ENCODE measurements at places on chromosomes 13 and 19. TPM values are rescaled to one million over a fixed set of nuclear protein-coding genes. Genes with fewer than 3 reads are reported as not detected.

MADCAM1 gene
- total RNA-seq, result 0.48 TPM

RFPL4A gene
- 0.35 TPM for total RNA-seq

ZNF506 gene
- total RNA-seq, result 0.08 TPM

ASPDH gene
- not detected for total RNA-seq

FCAR gene
- not detected for total RNA-seq

SPRY2 gene
- 16.1 TPM for total RNA-seq

ETV2 gene
- total RNA-seq, result 2.5 TPM

SLC10A2 gene
- not detected for total RNA-seq

INTS6 gene
- total RNA-seq, result 9.8 TPM

FBL gene
- 729 TPM for total RNA-seq

EXOSC5 gene
- total RNA-seq, result 74.8 TPM

TMC4 gene
- total RNA-seq, result 0.79 TPM

ZNF563 gene
- total RNA-seq, result not detected

CYP2S1 gene
- 21.8 TPM for total RNA-seq

RNF17 gene
- not detected for total RNA-seq

ZNF792 gene
- total RNA-seq, result 1.4 TPM

SLC7A9 gene
- 0.39 TPM for total RNA-seq

FARP1 gene
- 15.8 TPM for total RNA-seq

COL4A1 gene
- total RNA-seq, result 93.4 TPM

BCKDHA gene
- 36.6 TPM for total RNA-seq

KIR3DL1 gene
- not detected for total RNA-seq

LILRA6 gene
- total RNA-seq, result not detected

DNAAF3 gene
- total RNA-seq, result 6.9 TPM

LRRC25 gene
- total RNA-seq, result not detected

GPR183 gene
- total RNA-seq, result not detected

PALM gene
- 14.8 TPM for total RNA-seq

LIG1 gene
- 64.4 TPM for total RNA-seq

C13orf42 gene
- not detected for total RNA-seq

TUBB4A gene
- total RNA-seq, result 6.5 TPM

FPR1 gene
- 0.13 TPM for total RNA-seq

MEIOSIN gene
- 0.06 TPM for total RNA-seq

FLT3 gene
- not detected for total RNA-seq

AZU1 gene
- total RNA-seq, result 0.20 TPM

ADPRHL1 gene
- total RNA-seq, result 14.4 TPM

NTN5 gene
- total RNA-seq, result 0.10 TPM

CBY2 gene
- not detected for total RNA-seq

SLC35E1 gene
- 19.3 TPM for total RNA-seq

ATP4B gene
- total RNA-seq, result not detected

CYP2F1 gene
- total RNA-seq, result not detected

PNMA8B gene
- total RNA-seq, result not detected

CD79A gene
- 0.32 TPM for total RNA-seq

PGPEP1 gene
- 2.9 TPM for total RNA-seq

INSL3 gene
- 0.68 TPM for total RNA-seq

KIR2DL1 gene
- not detected for total RNA-seq

TMEM255B gene
- total RNA-seq, result 0.64 TPM

FAM216B gene
- not detected for total RNA-seq

ZNF749 gene
- total RNA-seq, result 14.1 TPM
